GM19239 (cell line): ENCODE measurements at places on chromosomes 1 and 21.
A peak's percentile ranks its signal among the peaks of the same experiment; 100 is the strongest.

- no peak for DNase-seq
Observed at GRCh38 chr1:194069168-194069830, 882.9 kb upstream of the B3GALT2 start.

GRCh38 chr1:30868833-30869435, 39.6 kb downstream of the SDC3 start:
- DNase-seq = peak; percentile 36

DNA sequence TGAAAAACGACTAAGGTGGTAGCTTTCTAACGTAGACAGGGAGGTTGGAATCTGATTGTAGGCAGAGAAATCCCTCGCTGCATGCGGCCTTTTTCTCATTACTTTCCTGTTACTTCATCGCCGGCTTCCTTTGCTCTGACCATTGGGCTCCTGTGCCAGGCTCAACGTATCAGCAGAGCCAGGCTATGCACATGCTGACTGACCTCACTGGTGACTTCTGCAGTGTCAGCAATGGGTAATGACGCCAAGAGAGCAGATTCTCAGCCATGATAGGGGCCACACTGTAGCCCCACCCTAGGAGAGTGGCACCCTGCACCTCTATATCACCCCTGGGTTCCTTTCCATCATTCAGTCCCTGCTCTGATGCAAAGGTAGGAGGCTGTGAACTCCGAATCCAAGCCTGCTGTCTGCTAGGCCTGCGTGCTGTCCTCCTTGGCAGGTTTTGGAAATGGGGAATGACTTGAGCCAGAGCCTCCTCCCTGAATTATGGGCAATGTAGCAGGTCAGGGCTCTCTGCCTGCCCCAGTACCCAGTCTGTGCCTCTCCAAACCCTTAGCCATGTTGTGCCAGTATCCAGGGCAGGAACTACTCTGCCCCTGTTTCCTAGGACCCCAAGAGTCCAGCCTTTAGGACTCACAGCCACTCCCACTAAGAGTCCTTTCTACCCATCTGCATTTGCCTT, 11.4 kb downstream of the PPFIA4 start:
- DNase-seq = no peak

DNA sequence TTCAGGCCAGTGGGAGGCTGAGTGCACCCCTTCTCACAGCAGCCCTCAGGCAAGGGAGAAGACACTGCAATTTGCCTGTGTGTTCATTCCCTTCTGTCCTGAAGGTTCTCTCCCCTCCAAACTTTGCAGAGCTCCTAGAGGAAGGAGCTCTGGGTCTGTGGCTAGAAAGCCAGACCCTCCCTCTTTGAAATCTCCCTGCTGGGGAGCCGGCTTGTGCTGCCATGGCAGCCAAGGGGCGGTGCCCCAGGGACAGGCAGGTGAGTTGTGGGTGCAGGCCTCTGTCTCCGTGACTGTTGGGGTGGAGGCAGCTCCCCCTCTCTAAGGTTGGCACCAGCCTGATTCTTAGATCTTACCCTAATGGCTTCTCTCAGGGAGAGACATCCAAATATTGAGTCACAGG, 53.0 kb downstream of the OLFML2B start:
- DNase-seq = no peak

DNA sequence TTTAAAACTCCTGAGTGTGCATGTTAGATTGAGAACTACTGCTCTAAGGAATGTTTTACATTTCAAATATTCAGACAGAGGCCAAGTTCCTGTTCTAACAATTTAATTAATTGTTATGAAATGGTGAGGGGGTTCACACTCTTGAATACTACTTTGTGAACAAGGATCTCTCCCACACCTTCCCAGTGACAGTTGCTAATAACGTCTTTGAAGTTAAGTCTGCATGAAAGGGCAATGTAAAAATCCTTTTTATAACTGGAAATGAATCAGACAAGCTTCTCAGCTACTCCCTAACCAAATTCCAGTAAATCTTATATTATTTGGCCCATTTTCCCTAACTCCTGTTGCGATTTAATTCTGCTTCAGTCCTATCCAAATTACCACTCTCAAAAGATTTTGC, 828.5 kb upstream of the ADAMTS5 start:
- DNase-seq = no peak

- no peak for DNase-seq
Observed at GRCh38 chr1:180530501-180530900, 28.1 kb upstream of the ACBD6 start.

DNA sequence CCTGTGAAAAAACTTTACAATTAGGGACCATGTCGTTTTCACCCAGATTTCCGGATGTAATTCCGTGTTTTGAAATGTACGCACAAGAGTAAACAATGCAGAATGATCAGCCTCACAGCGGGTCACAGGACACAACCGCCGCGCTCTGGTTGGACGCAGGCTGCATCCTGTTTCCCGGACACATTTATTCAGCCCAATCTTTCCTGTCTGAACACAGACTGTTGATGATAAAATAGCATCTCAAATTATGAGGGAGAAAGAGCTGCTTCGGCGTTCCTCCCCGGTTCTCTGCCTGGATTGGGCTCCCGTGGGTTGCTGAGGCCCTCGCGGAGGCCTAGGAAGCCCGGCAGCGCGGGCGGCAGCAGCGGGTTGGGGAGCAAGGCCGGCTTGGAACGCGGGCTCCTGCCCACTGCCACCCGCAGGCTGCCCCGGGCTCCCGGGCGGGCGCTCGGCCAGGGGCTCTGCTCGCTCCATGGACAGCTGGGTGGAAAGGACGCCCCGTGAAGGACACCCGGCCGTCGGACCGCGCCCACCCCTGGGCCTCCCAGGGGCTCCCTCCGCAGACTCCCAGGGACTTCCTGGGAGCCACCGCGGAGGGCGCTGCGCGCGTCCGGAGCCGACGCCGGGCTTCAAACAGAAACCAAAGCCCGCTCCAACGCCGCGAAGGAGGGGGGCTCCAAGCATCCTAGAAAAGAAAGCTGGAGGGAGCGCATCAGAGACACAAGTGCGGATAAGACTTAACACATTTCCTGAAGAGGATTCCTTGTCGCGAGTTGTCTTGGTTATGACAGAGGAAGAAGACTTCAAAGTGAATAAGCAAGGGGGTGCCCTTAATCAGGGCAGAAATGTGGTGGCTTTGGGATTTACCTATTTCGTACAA, 122.3 kb downstream of the ESRRG start:
- peak; percentile 3 for DNase-seq

DNA sequence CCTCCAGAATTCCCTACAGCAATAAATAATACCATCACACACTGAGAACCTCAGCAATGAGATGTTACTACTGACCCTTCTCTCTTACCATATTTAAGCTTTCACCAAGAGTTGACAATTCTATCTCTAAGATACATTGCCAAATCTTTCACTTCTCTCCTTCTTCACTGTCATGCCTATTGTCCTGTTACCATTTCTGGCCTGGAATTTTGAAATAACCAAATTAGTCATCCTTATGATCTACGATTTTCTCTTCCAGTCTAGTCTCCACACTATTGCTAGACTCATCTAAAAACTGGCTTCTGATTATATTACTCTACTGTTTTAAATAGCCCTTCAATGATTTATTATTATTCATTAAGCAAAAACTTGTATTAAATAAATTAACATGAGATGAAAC, 656.1 kb upstream of the ADGRL4 start:
- DNase-seq = no peak

DNA sequence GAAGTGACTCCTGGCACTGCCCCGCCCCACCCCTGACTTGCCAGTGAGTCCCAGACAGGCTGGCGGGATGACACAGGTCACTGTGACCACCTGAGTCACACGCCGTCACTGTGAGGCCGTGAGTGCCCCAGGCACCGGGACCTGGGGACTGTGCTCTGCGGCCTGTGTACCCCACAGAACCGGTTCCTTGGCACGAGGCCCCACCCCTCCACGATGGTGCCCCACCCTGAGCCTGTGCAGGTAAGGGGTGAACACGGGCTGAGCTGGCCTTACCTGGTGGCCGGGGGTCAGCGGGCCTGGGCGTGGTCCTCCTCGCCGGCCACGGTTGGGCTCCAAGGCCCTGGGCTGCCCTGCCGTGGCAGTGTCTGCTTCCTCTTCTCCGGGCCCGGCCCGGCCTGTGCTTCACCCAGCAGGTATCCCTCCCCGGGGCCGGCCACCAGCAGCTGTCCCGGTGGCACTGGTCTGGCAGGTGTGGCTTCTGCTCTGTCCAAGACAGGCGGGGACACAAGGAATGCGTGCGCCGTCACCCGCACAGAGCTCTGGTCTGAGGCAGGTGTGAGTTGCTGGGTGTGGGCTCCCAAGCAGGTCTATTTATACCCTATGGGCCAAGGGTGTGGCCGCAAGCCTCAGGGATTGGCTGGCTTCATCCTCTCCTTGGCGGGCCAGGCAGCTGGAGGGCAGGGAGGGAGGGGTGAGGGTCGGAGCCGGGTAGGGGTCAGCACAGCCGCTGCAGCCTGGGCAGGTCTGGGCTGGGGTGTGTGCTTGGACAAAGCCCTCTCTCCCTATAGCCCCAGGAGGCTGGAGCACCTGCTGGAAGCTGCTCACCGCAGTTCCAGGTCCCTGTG, at the start of gene RNF223:
Gene RNF223 (minus strand): TSS at position 564 of the 845 bp plus-strand sequence. CDS start 1,740 bp downstream, outside the sequence.
- DNase-seq = no peak

DNA sequence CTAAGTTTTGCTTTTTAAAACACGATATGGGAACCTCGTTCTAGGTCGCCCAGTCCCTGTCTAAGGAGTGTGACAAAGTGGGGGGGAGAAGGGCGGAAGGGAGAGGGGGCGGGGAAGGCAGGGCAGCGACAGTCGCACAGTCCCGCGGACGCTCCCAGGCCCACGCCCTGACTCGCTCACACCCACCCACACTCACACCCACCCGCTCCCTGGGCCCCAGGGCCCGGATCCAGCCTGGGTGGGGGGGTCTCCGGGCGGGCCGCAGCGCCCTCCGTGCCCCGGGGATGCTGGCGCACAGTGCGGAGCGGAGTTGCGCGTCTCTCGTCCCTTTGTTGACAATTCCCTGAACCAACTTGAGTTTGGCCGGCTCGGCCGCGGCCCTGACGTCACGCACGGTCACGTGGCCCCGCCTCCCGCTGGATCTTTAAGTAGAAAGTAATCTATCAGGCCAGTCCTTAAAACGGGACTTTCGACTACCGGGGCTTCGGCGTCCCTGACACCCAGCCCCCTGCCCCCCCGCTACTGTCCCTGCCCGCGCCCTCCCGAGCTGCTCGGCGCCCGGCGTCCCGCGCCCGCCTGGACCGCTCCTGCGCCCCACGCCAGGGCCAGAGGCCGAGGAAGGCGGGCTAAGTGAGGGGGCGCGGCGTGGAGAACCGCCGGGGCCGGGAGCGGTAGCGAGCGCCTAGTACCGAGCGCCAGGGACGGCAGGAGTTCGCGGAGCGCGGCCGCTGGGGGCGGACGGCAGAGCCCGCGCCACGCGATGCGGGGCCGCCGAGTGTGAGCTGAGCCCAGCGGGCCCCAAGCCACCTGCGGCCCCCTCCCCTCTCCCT, at the start of gene FOXD3:
Gene FOXD3 (plus strand): TSS at position 454 of the 830 bp plus-strand sequence. CDS start 492 bp downstream, outside the sequence.
- DNase-seq = no peak

DNA sequence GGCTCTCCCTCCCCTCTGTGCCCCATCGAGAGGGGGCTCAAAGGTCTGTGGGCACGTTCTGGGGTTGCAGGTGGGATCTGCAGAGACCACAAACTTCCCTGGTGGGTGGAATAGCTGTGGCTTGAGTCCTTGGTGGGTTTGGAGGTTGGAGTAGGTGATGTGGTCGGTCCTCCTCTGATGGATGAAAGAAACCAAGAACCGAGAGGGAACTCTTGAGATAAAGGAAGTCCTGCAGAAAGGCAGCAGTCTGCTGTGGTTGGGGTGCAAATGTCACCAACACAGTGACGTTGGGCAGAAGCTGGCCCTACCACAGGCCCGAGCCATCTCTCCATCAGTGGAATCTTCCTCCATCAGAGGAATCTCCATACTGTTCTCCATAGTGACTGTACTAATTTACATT, 171.8 kb downstream of the FCRL5 start:
- no peak for DNase-seq

DNA sequence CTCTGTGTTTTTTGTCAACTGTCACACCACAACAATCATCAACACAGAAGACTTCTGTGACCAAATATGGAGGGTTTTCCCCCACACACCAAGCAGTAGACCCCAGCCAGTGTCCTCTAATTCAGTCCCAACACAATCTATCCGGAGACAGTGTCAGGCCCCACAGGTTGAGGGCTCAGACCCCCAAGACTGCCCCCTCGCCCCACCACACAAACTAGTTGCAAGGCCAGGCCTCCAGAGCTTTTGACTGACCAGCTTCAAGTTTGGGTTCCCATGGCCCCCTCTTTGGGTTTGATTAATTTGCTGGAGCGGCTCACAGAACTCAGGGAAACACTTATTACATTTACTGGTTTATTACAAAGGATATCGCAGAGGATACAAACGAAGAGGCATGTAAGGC, 37.2 kb downstream of the NEK2 start:
- no peak for DNase-seq

DNA sequence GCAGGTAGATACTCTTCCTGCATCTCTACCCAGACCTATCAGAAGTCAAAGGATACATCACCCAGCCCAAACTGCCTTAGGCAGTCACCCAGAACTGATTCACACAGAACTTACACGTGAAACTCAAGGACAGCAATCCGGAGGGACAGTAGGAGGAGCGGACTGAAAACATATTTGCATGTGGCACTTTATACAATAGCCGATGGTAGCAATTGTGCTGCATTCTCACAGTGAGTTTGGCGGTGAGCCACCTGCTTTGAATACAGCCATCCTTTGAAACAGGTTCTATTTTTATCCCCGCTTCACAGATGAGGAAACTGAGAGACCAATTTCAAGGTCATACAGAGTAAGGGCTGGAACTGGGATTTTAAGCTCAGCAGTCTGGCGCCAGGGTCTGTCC, 69.5 kb downstream of the EDEM3 start:
- DNase-seq = no peak

- no peak for DNase-seq
Observed at GRCh38 chr1:240912821-240913220, 300.9 kb upstream of the GREM2 start.

DNA sequence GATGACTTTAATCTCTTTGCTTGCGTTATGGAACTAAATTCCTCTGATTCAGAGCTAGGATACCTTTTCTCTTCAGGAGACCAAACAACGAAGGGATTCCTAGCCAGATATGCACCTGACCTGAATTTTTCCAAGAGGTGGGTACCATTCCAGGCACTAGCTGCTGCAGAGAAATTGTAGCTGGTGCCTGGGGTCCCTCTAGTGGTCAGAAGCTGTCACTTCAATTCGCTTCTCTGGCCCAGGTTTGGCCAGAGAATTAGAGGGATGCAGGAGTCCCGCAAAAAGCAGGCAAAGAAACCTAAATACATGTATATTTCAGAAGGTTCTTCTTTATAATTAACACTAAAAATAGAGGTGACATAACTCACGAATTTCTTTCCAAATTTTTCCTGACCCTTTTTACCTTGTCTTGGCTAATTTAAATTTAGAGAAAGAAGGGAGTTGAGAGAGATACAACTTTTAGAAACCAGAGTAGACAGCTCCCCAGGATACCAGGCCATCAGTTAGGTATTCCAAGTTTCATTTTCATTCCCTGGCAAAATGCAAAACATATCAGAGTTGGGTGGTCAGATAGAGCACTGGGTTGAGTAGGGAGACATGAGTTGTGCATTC, 9.6 kb downstream of the ACKR1 start:
- peak; percentile 40 for DNase-seq

- DNase-seq = no peak
Observed at GRCh38 chr1:6776895-6777294, 8.4 kb upstream of the CAMTA1 start.
